HCEC 1CT (cell line): ENCODE measurements at places on chromosomes 7 and 10.

DNA sequence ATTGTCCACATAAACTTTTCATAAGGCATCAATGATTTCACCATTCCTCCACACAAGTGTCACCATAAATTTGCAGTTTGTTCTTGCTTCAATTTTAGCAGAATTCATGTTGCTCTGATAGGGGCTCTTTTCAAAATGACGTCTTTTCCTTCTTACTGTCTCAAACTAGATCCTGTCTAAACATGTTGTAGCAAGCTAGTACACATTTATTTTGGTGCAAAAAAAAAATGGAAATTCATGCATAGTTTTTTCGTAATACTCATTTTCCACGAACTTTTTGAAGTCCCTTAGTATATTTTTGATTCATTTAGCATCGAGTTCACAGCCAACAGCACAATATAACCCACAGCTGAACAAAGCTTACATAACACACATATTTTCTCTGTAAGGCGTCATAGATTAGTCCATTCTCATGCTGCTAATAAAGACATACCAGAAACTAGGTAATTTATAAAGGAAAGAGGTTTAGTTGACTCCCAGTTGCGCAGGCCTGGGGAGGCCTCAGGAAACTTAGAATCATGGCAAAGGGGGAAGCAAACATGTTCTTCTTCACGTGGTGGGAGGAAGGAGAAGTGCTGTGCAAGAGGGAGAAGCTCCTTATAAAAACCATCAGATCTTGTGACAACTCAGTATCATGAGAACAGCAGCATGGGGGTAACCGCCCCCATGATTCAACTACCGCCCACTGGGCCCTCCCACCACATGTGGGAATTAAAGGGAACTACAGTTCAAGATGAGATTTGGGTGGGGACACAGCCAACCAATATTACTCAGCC is 301.5 kb downstream of the CCDC3 start:
- DNase-seq: no peak

DNA sequence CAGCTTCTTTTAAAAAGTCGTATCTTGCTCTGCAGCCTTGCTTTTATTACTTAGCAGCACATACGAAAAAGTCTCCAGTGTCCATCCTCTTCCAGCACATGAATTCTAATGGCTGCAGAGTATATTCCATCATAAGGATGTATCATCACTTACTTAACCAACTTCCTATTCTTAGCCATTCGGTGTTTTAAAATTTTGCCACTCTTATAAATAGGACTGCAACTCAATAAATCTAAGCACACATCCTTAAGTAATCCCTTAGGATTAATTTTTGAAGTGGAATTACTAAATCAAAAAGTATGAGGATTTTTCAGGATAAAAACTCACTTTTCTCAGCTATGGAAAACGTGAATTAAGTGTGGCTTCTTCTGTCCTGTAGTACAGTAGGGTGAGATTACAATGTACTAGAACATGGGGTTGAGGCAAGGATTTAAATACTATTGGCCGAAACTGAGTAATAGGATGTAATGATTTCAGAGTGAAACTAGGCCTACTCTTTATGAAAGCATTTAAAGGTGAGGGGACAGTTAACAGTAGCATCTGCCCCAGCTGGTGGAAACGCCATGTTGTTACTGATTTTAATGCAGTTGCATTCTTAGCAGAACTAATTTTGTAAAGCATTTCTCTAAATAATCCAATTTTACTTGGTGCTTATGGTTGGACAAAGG is 1035.5 kb downstream of the LRMDA start:
- DNase-seq: no peak

DNA sequence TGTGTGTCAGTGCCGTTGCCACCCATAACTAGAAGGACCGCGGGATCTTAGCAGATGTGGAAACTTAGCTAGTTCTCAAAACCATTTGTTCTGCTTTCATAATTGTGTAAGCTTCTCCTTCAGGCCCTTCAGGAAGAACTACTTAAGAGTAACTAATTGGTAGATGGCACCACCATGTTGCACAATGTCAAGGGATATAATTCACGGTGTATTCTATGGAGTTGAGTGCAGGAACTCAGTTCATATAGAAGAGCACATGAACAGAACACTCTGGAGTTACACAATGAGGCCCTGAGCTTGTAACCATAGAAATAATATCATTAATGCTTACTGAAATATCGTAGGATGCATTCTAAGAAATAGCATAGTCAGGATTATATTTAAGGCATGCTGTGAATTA is 126.5 kb upstream of the GAD2 start:
- DNase-seq: no peak

- DNase-seq: peak; percentile 20
Measured at GRCh38 chr7:104160375-104160774, 47.4 kb downstream of the ORC5 start.

DNA sequence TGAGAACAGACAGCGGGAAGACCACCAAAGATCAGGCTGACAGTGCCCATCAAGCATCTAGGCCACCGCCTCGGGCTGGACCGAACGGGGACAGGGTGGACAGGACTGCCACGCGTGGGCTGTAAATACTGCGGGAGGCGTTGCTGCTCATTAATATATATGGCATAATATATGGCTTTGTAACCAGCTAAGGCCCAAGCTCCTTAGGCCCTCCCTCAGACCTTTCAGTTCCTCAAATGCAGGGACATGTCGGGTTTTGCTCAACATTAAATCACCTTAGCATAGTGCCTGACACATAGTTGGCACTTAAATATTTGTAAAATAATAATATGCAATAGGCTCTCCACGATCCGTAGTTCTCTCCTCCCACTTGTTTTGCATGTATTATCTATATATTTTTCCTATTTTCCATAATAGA is 402 bp upstream of the TMEM168 start:
- no peak for DNase-seq

GRCh38 chr7:133805426-133805825 is 321.7 kb upstream of the LRGUK start:
- DNase-seq: no peak

GRCh38 chr10:126465771-126466170 is 77.5 kb upstream of the ADAM12 start:
- no peak for DNase-seq

DNA sequence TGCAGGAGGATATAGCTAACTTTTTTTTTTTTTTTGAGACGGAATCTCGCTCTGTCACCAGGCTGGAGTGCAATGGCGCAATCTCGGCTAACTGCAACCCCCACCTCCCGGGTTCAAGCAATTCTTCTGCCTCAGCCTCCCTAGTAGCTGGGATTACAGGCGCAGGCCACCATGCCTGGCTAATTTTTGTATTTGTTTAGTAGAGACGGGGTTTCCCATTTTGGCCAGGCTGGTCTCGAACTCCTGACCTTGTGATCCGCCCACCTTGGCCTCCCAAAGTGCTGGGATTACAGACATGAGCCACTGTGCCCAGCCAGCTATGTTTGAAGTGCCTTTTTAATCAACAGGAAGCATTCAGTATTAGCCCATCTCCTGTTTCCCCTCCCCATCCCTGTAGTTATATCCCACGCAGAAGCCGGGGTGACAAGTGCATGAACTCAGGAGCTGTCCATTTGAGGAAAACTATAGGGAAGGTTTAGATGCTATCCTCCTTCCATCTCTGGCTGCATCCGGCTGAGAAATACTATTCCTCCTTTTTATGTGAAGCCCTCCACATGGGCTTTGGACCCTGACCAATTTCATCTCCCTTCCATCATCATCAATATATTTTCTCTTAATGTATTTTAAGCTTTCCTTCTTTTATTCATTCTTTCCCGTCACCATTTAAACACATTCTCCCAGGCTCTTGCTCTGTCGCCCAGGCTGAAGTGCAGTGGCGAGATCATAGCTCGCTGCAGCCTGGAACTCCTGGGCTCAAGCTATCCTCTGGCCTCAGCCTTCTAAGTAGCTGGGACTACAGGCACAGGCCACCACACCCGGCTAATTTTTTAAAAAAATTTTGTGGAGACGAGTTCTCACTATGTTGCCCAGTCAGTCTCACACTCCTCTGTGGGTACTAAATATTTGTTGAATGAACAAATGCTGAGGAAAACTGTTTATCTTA is 1.3 kb upstream of the POT1 start:
- no peak for DNase-seq

GRCh38 chr7:46682836-46683624 is 762.0 kb upstream of the IGFBP3 start:
- DNase-seq: peak; percentile 20

DNA sequence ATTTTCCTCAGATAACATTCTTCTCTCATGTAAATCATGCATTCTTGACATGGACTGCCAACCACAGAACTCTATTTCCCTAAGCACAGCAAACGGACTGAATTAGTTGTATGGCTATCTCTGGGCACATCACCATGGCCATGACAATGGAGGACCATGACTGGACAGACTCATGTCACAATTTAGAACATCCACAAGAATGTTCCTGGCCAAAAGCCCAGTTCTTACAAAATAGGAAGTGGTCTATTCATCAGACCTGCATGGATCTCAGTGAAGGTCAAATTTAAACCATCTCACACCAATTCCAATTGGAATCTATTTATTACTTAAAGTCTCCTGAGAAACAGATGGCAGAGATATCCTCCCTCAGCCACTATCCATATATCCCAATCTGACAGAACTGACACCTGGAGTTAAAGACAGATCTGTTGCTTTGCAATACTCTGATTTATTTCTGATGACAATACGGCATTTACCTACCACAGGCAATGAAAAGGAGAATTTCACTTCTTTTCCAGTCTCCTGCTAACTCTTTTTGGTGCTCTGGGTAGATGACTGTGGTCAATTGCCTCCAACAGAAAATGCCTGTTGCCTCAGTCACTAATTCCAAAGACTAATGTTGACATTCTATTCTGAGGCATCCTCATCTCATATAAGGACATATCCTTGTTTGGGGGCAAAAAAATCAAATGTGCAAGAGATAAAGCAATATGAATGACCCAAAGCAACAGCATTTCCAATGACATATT is 254.8 kb downstream of the HTR7 start:
- peak; percentile 53 for DNase-seq

DNA sequence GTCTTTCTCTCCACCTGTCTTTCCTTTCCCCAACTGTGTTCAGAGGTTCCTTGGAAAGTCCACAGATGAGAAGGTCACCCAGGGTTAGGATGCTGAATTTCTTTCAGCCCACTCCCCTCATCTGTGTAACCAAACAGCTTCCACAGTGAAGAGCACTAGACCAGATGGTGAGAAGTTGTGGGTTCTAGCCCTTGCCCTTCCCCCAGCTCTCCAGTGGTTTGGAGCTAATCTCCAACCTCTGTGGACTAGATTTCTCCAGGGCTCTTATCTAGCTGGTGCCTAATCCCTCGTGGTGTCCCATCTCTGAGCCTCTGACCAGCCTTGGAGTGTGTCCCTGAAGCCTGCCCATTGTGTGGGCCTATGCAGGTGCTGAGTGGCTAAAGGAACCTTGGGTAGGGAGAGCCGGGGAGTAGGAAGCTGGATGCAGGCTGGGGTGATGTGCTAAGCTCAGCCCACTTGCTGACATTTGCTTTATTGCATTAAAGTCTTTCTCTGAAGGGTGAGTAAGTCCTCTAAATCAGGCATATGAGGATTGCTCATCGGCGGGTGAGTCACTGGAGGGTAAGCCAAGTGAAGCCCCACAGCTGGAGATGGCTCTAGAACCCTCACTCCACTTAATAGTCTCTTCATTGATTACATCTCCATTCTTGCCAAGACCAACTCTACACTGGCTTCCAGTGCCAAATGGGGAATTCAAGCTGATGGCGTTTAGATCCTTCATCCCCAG is 14.9 kb downstream of the DUSP5 start:
- peak; percentile 97 for DNase-seq

DNA sequence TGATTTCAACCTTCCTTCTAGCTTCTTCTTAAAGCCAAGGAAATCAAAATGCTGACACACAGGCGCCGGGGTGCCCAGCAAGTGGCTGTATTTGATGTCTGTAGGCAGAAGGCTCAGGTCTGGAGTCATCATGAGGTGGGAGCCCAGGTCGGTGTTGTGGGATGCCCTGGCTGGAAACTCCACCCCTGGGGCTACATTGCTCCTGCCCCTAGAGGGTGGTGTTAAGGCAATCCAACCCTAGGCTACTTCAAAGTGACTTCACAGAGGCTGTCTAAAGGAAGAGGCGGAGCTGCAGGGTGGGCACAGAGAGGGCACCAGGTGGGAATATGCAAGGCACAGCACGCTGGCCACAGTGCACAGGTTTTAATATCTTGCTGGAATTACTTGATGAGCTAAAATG is 200.9 kb downstream of the ADAM12 start:
- DNase-seq: no peak

DNA sequence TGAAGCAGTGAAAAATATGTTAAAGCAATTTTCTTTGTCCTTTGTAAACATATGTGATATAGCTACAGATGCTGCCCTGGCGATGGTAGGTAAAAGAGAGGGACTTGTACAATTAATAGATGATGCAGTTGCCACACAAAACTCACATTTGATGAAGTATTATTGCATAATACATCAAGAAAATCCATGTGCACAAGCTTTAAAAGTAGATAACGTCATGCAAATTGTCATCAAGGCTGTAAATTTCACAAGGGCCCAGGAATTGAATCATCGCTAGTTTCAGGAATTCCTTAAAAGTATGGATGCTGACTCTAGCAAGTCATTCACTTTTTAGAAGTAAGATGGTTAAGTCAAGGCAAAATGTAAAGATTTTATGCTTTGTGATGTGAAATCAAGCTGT is 10.0 kb downstream of the CYP3A5 start:
- no peak for DNase-seq

DNA sequence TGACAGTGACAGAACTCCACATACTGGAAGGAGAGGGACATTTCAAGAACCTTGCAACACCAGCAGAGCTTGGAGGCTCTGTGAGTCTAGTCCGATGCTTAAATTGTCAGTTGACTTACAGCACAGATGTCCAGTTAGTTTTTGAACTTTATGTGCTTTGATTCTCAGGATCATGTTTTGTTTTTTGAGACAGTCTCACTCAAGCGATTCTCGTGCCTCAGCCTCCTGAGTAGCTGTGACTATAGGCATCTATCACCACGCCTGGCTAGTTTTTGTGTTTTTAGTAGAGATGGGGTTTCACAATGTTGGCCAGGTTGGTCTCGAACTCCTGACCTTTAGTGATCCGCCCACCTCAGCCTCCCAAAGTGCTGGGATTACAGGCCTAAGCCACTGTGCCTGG is 31.8 kb upstream of the STEAP4 start:
- no peak for DNase-seq

- no peak for DNase-seq
Measured at GRCh38 chr10:307659-308058, 172.4 kb downstream of the ZMYND11 start.
